ENCODE measurements at places on chromosomes 2 and 18. TPM values are rescaled to one million over a fixed set of nuclear protein-coding genes. Genes with fewer than 3 reads are reported as not detected.
A peak's percentile ranks its signal among the peaks of the same experiment; 100 is the strongest.

DNA sequence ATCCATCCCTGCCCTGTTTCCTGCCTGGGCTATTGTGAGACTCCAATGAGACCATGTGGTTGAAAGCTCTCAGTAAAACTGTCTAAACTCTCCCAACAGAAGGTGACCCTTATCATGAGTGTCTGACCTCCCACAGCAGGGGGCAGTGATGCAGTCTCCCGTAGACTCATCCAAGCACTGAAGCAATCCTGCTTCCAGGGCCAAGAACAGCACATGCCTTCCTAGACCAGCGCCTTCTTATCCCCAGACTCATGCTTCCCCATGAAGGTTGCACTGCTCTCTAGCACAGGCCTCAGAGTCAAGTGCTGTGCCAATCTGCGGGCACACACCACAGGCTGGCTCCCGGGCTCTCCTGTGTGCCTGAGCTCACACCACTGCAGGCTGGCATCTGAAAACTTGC is 112.3 kb downstream of the TNS1 start:
- DNase-seq, result peak; percentile 39

- peak; percentile 95 for DNase-seq
Measured at GRCh38 chr18:70181015-70181414, 24.5 kb downstream of the RTTN start.

CHRND gene
- total RNA-seq, result not detected

- DNase-seq, result no peak
Measured at GRCh38 chr2:19687017-19687659, 214.6 kb downstream of the TTC32 start.

IL1A gene
- total RNA-seq, result 0.22 TPM

DNA sequence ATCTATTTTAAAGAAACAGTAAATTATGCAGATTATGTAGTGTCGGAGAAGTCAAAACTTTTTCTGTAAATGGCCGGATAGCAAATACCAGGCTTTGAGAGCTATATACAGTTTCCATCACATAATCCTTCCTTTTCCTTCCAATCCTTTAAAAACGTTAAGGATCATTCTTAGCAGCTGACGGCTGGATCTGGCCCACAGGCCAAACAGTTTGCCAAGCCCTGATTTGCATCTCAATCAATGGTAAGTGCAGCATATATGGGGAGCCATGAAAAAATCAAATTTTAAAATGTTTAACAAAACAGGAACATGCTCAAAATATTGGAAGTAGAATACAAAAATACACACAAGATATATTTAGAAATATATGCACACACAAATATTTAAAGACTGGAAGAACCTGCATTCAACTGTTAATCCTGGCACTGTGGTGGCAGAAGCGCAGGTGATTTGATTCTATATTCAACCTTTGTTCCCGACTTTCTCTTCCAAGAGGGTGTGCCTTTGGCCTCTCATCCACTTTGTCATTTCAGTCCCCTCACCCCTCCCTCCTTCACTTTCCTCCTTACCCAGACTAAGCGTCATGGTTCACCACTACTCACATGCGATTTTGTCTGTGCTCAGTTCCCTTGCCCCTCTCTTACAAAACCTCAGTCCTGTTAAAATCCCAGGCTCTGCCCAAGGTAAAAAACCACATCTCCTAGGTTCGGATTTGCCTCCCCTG is 27.3 kb downstream of the NDUFA10 start:
- DNase-seq, result no peak

DTNA gene
- total RNA-seq, result 5.2 TPM

LHCGR gene
- not detected for total RNA-seq

DNA sequence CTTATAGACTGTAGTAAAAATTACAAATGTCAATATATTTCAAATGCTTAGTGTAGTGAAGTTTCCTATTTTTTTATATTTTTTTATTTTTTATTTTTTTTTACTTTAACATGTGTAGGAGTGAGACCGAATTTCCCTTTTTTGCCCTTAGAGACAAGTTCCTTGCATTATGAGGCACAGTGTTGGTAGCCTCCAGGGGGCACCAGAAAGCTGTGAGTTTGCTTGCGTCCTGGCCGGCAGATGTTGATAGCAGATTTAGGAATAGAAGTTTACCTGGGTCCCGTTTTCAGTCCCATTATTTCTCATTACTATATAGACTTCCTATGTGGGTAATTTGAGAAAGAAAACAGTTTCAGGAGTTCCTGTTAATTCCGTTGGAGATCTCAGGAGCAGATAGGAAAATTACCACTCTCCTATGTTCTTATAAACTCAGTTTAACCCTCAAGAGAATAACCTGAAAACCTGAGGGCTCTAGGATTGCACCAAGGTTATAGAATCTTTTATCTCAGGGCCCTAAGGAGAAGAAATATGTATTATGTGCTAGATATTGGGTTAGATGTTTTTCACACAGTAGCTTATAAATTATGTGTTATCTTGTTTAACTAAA is 157.5 kb upstream of the SESTD1 start:
- DNase-seq, result peak; percentile 59

- no peak for DNase-seq
Measured at GRCh38 chr2:41662461-41662860, 385.4 kb upstream of the PKDCC start.

- no peak for DNase-seq
Measured at GRCh38 chr2:212733273-212733672, 194.7 kb upstream of the ERBB4 start.

- peak; percentile 38 for DNase-seq
Measured at GRCh38 chr18:8329186-8329771, 280.0 kb upstream of the RAB12 start.

- DNase-seq, result no peak
Measured at GRCh38 chr2:44943693-44944101, 2.2 kb downstream of the SIX3 start.

Measured in M059J (cell line).